ENCODE measurements at places on chromosomes 3 and 15.
A peak's percentile ranks its signal among the peaks of the same experiment; 100 is the strongest.

DNA sequence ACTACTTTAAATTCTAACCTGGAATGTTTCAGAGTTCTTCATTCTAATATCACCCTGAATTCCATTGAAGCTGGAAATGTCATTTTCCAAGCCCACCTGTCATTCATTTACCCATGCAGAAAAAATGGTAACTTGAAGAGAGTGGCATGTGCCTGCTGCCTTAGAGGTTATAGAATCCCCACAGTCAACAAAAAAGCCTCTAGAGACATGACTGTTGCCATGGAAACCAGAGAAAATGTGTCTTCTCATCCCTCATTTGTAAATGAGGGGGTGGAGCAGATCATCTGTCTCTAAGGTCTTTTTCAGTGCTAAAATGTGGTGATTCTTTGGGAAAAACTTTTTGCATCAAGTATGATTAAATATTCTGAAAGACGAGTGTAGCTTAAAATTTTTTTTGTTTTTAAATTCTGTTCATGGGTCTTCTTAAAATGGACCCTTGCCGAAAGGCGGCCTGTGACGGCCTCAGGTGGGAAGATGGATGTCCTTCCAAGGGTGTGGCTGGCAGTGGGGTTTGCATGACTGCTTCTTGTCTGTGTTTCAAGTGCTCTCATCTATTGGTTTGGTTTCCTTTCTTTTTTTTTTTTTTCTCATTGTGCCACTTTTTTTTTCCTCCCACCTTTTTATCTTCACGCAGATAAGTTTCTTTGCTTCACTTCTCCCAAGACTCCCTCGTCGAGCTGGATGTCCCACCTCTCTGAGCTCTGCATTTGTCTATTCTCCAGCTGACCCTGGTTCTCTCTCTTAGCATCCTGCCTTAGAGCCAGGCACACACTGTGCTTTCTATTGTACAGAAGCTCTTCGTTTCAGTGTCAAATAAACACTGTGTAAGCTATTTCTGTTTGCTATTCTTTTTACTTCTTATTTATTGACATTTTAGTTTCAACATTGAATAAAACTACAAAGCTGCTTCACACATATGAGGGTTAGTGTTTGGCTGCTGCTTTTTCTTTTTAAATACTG is 23.0 kb downstream of the TPM1 start:
- no peak for DNase-seq

DNA sequence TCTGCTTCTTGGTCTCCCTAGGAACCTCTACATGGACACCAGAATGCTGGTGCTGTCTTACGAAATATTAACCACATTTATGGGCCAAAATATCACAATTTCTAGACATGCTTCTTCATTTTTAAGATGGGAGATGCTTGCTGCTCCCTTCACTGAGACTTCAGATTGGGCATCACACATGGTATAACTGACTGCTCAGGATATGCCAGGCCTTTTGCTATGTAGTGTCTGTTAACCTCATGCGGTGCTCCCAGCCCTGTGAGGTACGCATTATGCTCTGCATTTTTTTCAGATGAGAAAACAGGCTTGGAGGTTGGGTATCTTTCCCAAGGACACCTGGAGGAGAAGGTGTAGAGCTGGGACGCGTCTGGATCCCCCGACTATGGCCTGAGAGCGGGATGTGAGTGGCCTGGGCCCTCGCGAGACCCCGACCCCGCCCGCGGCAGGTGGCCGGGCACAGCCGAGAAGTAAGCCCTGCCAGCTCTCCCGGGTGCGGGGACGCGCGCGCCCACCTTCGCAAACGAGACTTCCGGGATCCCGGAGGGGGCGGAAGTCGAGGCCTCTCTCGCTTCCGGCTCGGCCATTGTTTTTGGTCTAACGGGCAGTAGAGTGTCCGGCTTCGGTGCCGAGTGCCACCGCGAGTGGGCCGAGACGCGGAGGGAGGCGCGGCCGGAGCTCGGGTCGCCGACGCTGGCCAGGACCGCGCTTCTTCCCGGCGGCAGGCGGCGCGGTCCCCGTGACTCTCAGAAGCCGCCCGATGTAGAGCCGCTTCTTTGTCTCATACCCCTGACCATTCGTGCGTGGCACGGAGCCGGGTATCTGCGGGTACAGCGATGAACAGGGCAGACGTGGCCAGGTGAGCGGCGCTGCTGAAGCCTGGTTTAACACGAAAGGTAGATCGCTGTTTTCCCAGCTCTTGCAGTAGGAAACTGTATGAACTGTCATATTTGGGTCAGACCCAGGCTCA is at the start of gene ZKSCAN7:
Gene ZKSCAN7, plus strand, starts transcription at position 568 of the 967 bp plus-strand sequence. CDS start 1,855 bp downstream, outside the sequence.
- peak; percentile 26 for DNase-seq

- DNase-seq: no peak
Observed at GRCh38 chr3:117509858-117510257, 800.3 kb downstream of the TUSC7 start.

GRCh38 chr3:52532517-52532837 is 1.2 kb downstream of the NT5DC2 start:
- DNase-seq: no peak

GRCh38 chr3:184368586-184369183 is 7.2 kb downstream of the POLR2H start:
- DNase-seq: no peak

DNA sequence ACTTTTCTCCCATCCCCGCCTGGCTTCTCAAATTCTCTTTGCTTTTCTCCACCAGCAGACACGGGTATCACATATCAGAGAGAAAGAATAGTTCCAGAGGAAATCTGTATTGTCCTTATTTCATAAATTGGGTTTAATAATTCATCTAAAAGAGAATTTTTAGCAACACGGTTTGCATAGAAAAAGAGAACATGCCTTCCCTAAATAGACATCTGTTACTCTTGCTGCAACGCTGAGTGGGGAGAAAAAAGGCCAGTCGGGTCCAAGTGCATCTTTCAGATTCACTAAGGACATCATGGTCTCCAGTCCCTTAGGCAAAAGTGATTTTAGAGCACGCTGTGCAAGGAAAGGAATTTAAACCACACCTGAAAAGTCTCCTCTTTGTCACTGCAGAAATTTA is 201.3 kb downstream of the ABHD5 start:
- no peak for DNase-seq

DNA sequence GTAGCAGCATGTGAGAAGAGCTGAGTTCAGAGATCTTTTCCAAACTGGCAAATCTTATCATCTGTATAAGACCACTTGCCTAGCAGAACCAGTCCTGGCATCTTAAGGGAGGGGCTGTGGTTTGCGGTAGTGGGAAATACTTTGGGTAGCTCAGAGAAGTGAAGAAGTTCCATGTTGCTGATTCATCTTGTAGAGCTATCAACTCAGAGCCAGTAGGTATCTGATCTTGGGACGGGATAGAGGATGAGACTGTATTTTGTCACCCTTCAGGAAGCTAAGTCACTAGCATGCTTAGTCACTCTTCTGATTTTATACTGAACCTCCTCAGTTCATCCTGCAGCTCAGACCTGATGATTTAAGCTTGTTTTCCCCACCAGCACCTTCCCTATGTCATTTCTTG is 211.4 kb downstream of the NR1D2 start:
- no peak for DNase-seq

DNA sequence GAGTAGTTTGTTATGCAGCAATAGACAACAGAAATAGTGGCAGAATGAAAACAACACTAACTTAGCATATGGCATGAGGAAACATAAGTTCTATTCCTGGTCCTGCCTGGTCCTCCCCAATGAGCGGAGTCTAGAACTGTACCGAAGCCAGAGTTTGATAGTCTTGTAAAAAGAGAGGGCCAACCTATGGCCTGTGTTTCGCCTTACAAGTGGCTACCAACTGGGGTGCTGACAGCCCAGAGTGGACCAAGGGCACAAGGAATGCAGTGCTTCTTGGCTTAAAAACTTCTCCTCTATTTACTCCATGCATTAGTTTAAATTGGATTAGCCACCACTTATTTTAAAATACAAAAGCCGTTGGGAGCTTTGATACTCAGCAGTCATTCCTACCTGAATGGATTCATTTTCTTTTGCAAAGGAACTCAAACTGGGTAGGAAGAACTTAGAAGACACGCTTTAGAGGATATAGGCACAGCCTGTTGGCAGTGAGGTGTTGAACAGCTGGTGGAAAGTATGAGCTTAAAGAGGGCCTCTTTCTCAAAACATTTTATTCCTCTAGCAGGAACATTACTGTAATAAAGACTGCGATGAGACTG is 302.9 kb downstream of the PLCL2 start:
- no peak for DNase-seq

GRCh38 chr3:192825657-192826200 is 91.9 kb downstream of the MB21D2 start:
- DNase-seq: no peak

DNA sequence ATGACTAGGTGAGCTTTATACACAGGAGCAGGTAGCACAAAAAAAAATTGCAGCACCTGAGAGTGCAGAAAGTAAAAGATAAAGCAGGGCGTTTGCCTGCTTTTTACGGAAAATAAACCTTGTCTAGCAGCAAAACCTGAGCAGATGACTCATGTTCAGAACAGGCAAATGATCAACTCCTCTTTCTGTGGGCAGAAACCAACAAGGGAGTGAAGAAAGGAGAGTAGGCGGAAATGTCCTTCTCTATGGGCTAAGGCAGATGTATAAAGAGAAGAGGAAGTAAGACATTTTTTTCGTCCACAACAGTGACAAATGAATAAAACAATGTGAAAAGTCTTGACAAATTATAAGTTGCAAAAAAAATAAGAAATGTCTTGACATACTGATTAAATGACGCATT is 24.5 kb upstream of the GMNC start:
- DNase-seq: no peak

DNA sequence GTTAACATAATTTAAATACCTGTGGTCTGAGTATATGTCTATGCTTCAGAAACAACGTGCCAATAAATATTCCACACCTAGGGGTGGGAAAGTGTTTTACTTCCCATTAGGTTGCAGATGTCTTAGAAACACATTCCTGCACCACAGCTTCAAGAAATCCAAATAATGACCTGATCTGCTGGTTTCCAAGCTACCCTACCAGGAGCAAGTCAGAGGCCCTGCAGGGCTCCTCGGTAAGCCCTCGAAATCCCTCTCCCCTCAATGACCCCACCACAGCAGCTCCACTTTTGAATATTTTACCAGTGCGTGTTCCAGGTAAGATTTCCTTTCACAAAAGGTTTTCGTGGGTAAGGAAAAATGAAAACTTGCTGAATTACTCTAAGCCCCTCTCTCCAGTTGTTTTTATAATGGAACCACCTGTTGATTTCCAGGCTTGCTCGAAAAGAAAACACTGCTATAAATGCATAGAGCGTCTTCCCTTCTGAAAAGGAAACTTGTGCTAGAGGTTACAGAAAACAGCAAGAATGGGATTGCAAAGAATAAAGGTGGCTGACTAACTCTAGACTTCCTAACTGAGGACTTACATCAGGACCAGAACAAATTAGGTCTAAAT is 12.6 kb downstream of the IL12A start:
- DNase-seq: no peak

GRCh38 chr15:68391121-68391520 is 40.8 kb downstream of the ITGA11 start:
- no peak for DNase-seq
